NCI-H1048 (cell line): ENCODE measurements at places on chromosomes 2 and 18.

DNA sequence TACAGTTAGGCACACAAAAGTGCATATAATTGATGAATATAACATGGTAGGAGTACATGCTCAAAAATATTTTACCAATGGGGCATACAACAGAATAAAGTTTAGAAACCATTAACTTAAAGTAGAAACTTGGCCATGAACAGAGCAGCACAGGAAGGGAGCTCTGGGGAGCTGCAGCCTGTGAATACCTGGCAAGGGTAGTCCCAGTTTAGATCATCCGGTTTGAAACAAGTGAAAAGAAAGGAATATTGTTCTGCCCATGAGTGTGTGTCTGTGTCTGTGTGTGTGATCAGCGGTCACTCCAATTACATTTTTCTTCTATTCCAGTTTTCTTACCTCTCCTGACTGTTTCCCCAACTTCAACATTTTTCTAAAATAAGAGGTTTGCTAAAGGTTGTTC lies 233.0 kb downstream of the ALK start:
- no peak for DNase-seq

DNA sequence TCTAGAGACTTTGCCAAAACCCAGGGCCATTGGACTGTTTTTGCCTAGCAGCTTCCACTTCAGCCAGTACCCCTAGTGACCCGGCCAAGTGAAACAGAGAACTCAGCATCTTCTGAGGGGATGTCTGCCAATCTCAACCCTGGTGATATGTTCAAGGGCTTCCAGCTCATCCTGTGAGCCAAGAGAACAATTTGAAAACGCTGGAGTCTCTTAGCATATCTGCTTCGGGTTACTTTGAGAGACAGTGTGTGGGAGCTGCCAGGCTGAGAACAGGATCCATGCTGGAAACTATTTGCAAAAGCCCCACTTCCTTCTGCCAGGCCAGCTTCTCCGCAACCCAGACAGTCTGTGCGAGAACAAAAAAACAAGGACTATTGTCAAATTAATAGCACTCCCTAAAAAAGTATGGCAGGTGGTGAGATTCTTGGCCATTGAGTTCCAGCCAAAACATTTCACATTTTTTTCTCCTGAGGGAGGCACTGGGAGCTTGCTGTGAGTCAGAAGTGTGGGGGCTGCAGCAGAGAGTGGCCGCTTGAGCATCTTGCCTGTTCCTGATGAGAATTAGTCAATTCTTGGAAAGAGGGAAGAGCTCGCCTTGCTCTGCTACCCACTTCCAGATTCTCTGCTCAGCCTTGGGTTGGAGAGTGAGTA lies 395.6 kb upstream of the TRIB2 start:
- DNase-seq = no peak

- DNase-seq = no peak
These were observed 187.6 kb upstream of the NRP2 start for GRCh38 chr2:205494537-205495235.

DNA sequence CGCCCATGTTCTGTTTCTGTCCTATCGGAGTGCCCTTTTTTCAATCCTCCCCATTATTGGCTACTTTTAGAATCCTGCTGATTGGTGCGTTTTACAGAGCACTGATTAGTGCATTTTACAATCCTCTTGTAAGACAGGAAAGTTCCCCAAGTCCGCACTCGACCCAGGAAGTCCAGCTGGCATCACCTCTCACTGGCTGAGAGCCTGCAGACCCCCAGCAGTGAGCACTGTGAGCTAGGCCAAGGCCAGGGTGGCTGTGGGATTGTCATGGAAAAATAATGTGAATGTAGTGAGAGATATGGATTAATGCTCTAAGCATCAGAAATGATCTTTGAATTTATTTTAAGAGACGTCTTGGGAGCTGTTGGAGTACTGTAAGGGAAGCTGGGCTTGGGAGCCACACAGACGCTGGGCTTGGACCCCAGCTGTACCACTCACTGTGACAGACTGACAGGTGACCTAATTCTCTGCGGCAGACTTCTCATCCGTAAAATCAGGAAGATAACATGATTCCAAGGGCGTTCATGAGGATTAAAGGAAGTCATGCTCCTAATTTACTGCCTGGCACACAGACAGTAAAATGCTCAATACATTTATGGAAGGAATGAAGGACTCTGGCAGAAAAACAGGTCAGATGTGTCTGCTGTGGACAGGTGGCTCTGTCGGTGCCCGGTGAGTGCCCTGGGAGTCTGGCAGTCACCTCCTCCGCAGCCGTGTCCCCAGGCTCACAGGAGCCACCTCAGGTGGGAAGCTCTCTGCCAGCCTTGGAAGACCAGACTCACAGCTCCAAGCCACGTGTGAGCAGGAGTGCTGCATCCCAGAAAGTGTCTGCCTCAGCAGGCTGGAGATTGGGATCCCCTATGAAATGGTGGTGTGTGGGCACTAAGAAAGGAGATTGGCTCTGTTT lies 105.5 kb downstream of the FAM168B start:
- no peak for DNase-seq

DNA sequence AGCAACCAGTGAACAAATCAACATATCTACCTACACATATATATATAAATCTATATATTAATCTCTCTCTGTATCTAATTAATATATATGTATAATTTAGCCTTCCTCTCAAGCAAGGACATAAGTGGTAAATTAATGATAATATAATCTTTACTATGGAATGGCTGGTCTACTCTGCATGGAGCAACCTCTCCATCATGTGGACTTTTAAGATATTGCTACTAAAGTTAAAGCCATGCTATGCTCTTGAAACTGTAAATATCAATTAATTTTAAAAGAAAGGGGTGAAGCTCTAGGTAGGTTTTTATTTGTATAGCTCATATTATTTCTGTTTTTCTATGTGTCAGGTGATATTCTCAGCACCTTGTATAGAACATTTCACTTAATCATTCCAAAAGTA lies 147.0 kb downstream of the PPP1R1C start:
- no peak for DNase-seq

DNA sequence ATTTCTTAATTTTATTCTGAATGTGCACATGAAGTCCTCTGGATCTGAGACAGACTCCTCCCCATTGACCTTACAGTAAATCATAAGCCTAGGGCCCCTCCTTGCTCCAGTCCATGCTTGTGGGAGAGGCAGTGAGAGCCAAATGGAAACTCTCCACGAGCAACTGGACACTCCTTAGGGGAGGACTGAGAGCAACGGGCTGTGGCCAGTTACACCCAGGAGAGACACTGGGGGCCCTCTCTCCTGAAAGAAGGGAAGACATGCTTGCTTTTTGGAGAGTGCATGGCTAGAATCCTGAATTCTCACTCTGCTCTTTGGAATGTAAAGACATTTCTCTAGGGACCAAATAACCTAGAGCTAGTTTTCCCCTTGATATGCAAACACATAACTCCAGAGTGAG lies 49.0 kb upstream of the BIN1 start:
- DNase-seq = no peak

DNA sequence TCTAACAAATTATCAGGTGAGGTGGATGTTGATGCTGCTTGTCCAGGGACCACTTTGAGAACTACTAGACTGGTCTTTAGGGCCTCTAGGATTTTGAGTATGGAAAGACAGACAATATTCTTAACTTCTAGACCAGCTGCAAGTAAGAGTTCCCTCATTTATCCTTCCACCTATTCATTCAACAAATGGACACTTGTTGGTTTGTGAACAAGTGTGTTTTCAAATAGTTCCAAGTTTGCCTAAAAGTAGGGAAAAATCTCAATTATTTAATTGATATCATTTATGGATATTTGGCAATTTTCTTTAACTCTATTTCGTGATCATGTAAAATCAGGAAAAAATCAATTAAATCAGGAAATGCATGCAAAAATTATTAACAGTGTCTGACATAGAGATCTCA lies 245.4 kb downstream of the NCKAP5 start:
- DNase-seq = no peak
